ENCODE measurements at places on chromosomes 1 and 21.
A peak's percentile ranks its signal among the peaks of the same experiment; 100 is the strongest.

DNA sequence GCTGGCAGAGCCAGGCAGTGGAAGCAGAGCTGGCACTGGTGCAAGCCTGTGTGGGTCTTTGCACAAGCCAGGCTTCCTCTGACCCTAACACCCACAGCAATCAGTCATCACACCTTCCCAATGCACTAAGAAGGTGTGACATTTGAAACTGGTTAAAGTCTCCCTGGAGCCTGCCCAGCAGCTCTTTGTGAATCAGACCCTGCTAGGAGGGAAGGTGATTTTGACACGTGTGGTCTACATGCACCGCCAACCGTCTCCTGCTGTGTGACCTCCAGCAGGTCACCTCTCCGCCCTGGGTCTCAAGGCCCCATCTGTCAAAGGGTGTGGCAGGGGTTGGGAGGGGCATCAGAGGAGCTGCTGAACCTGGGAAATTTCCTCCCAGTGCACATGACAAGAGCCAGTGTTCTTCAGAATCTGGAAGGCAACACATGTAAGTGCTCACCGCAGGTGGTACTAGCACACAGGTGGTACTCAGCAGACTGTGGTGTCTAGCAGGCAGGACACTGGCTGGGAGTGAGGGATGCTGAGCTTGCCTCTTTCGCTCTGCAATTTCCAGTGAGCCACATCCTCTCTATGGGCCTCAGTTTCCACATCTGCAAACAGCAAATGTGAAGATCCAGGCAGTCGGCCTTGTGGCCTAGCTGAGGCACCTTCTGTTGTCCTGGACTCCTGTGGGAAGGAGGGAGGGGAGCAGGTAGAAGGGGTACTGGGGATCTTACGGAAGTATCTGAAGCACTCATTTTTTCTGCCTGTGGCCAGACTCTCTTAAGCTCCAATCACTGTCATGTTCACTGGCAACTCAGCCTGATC lies 123.2 kb downstream of the DMRTB1 start:
- DNase-seq: no peak

DNA sequence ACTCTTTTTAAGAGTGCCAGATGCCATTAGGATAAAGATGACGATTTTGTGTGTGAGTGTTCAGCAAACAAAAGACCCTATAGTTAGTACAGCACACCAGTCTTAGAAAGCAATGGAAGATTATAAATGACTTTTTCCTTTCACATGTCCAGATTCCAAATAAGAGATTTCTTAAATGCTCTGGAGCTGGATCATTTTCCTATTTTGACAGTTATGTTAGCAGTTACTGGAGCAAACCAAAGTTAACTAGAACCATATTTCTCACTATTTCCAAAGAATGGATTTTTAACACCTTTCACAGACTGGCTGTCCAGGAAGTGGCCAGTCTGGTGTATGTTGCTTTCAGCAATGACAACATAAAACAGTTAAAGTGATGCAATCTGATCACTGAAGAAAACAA lies 905.8 kb upstream of the ADGRL2 start:
- DNase-seq: no peak

DNA sequence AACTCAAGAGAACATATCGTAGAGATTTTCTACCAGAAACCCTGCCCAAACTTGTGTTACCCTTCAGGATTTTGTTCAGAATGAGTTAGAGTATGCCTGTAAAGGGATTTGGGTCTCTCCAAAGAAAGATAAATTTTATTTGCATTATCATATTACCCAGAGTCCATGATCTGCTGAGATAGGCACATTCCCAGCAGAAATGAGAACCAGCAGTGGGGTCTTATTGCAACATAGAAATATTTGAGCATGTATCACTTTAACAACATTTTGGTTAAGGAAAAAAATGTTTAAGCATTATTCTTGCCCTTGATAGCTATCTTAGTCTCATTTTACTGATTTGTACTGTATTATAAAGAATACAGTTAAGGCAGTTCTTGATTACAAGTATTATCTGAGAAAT lies 10.6 kb downstream of the VCAM1 start:
- DNase-seq: no peak

- DNase-seq: peak; percentile 73
These were observed 49.9 kb upstream of the LAPTM5 start for GRCh38 chr1:30807318-30808066.

DNA sequence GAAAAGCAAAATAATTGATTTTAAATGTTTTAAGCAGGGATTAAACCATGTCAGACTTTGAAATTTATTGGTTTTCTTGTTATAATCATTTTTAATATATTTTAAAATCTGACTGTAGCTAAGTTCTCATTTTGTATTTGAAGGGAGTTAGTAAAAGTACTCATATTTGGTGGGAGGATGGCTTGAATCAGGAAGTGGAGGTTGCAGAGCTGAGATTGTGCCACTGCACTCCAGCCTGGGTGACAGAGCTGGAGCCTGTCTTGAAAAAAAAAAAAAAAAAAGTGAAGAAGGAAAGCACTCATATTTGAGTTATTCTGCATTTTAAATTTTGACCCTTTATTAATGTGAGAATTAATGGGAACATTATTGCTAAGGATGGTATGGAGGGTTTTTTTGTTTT lies 106.0 kb downstream of the RABGAP1L start:
- DNase-seq: no peak

- no peak for DNase-seq
These were observed 61.8 kb upstream of the IFNLR1 start for GRCh38 chr1:24248859-24249258.

DNA sequence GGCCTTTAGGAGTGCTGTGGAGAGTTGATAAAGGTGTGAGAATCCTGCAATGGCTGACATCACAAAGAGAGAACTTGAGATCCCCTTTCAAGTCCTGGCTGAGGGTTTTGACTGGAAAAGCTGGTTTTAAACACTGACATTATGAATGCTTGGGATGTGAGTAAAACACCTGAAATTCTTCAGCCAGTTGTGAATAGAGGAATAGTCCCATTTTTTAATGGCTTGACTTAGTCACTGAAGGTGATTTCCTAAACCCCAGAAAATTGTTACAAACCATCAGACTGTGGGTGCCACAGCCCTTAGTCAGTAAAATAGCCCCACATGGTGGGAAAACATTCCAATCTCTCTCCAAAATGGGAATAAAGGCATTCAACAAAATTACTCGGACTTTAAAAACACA lies 107.7 kb upstream of the LMO4 start:
- no peak for DNase-seq

DNA sequence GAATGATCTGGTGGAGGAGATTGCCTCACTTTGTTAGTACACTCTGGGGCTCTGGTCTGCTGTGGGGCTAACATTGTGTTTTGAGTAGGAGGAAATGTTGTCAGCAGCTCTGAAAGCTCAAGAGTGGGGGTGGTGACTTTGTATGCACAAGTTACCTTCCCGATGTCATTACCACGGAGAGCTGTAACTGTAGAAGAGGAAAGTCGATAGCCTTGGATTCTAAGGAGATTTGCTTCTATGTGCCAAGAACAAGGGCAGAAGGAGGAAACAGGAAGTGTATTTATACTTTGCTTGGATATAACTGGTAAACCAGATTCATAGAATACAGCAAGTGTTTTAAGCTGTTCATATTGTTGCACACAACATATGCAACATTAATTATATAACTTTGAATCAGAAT lies 196.1 kb downstream of the AMY1C start:
- no peak for DNase-seq

- no peak for DNase-seq
These were observed 75.5 kb upstream of the ATP5PO start for GRCh38 chr21:33991133-33991532.

DNA sequence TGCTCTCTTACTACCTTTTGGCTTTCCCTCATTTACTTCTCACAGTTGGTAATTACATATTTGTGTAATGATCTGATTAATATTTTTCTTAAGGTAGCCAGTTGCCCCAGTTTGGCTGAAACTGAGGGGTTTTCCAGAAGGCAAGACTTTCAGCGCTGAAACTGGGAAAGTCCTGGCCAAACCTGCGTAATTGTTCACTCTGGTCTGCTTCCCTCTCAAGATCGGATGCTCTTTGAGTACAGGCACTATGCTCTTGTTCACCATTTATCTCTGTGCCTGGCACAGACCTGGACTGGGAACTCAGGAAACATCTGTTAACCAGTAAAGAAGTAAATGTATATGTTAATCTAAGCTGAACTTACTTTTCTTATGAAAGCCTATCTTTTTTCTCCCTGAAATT lies 209.6 kb upstream of the HOOK1 start:
- DNase-seq: no peak

- DNase-seq: no peak
These were observed 225.8 kb downstream of the PTPRU start for GRCh38 chr1:29462096-29462495.

DNA sequence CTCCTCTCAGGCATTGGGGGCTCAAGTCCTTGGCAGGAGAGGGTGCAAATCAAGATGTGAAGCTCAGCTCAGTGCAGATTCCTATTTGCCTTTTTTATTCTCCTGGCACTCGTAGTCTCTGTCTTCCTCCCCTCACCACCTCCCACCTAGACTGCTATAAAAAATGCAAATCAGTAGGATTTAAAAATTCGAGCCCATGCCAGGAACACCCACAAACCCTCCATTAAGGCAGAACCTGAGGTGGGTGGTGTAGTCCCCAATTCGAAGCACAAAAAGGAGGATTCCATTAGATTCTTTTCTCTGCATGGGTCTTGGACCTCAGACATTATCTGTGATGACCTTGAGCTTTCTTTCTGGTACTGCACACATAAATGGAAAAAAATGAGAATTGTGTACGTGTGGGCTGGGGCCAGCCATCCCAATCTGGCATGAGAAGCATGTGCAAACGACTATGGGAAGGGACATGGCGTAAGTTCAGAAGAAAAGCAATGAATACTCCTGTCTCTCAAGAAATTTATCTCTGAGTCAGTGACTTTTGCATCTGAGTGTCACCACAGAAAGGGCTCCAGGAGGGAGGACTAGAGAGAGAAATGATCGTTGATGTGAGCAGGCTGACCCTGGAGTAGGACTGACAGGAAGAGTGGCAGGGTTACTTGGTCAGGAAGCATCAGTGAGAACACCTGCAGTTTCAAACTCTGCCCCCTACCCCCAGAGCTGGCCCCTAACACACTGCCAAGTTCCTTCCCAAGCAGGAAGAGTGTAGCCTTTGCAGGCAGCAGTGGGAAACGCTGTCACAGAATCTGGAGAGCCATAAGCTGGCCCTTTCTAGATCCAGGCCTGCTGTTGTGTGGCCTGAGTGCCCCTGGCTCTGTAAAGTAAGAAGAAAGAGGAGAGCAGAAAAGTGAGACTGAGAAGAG lies 1.7 kb downstream of the INKA2 start:
- no peak for DNase-seq

DNA sequence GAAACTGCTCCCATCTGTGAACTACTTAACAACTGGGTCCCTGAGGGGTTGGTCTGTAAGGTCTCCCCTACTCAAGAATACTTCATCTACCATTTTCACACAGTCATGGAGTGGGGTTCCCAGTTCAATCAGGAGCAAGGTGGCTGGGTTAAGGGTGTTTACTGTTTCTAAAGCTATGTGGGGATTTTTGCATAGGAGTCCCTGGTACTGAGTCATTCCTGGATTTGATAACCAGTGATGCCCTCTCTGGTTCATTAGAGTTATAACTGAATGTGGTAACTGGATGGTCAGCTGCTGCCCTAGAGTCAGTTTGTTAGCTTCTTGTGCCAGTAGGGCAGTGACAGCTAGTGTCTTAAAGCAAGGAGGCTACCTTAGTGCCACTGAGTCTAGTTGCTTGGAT lies 29.4 kb upstream of the KCNJ15 start:
- no peak for DNase-seq

GRCh38 chr21:41052820-41053555 lies 115.0 kb upstream of the BACE2 start:
- no peak for DNase-seq

GRCh38 chr1:56758794-56759193 lies 60.4 kb downstream of the FYB2 start:
- DNase-seq: no peak

DNA sequence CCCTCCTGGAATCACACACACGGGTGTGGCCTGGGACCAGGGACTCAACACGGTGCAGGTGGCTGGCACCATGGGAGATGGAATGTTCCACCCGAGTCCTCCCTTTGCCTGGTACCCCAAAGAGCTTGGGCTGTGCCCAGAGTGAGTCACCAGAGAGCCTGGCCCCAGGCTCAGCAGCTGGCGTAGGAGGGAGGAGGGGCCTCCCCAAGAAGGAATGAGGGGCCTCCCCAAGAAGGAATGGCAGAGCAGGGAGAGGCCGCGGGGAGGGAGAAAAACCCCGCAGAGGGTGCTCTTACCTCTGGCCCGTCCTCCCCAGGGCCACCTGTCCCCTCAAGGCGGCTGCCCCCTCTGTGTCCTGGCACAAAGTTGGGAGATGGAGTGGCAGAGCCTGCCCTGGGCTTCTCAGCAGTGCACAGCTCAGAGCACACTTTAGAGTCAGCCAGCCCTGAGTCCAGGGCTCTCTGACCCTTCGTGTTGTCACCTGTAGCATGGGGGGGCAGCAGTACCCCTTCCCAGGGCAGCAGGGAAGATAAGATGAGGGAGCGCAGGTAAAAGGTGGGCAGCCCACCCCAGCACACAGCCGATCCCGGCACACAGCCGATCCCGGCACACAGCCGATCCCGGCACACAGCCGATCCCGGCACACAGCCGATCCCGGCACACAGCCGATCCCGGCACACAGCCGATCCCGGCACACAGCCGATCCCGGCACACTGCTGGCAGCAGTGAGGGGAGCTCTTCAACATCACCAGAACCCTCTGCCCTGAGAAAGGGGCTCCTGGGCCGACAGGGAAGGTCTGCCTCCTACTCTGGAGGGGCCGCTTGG lies 20.2 kb upstream of the KCNAB2 start:
- no peak for DNase-seq

- DNase-seq: no peak
These were observed 606.0 kb downstream of the SMYD3 start for GRCh38 chr1:245901037-245901436.

- DNase-seq: no peak
These were observed 225.2 kb upstream of the TNR start for GRCh38 chr1:175968486-175969172.

GRCh38 chr1:167630568-167631385 lies 745 bp downstream of the RCSD1 start:
- DNase-seq: no peak

DNA sequence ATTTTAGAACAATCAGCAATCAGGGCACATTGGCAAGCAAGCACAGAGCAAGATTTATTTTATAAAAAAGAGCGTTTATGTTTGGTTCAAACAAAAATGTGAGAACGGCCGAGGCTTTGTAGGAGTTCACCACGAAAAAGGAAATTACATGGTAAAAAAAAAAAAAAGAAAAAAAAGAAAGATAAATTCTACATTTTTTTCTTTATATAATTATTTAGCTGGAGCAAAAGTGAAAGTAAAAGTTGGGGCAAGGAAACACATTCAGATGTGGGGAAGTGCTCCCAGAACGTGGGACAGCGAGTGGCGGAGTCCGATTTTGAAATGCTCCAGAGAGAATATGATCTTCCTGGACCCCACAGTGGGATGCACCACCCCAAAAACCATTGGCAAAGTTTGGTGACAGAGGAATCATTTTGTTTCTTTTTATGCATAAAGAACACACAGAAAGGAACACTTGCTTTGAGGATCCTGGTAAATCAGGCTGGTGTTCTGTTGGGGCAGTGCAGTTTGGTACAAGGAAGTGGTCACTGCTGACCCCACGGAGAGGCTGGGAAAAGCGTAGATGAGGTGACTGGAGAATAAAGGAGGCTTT lies 16.3 kb upstream of the ATP5PO start:
- no peak for DNase-seq

GRCh38 chr1:39116860-39117728 lies 87.4 kb upstream of the MACF1 start:
- no peak for DNase-seq

GRCh38 chr1:43552813-43553212 lies 22.1 kb downstream of the PTPRF start:
- DNase-seq: no peak
